ENCODE measurements at places on chromosomes 6 and 20. TPM values are rescaled to one million over a fixed set of nuclear protein-coding genes. Genes with fewer than 3 reads are reported as not detected.

- DNase-seq: peak; percentile 64
Measured at GRCh38 chr6:101083533-101084175, 202.5 kb upstream of the ASCC3 start.

DNA sequence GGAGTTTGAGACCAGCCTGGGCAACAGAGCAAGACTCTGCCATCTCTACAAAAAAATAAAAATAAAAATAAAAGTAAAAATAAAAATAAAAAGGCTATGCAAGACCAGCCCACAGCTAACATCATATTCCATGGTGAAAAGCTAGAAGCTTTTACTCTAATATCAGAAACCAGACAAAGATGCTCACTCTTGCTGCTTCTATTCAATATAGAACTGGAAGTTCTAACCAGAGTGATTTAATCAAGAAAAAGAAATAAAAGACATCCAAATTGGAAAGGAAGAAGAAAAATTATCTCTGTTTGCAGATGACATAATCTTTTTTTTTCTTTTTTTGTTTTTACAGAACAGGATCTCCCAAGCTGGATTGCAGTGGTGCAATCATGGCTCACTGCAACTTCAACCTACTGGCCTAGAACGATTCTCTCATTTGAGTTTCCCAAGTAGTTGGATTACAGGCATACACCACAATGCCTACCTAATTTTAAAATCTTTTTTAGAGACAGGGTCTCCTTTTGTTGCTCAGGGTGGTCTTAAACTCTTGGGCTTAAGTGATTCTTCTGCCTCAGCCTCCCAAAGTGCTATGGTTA lies 100.7 kb upstream of the JAG1 start:
- DNase-seq: no peak

GRCh38 chr6:4580361-4580760 lies 195.8 kb upstream of the CDYL start:
- no peak for DNase-seq

- DNase-seq: no peak
Measured at GRCh38 chr20:61968932-61969331, 96.7 kb downstream of the TAF4 start.

DNA sequence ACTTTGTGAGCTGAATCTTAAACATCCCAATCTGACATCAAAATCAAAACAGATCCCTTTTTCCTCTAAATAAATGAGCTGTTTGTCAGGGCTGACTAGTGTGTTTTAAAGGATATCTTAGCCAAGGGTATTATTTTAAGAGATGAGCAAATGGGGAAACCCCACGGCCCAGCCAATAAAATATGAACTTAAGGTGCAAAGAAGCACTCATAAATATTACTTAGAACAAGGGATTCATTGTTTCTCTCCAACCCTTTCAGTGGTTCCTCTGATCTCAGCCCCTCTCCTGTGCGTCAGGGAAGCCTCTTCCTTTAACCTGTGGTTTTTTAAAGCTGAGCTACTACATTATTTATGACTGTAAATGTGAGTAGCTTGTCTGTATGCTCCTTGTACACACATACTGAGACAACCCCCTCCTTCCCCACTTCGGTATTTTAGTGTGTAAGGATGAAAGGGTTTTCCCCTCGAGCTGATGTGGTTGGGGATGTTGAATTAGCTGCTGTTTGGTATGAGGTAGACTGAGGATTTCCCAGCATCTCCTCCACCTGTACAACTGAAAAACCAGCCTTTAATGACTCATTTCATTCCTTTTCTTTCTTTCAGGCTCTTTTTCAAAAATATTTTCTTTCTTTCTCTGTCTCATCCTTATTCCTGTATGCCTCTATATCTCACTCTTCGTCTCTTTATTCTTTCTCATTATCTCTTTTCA lies 6.5 kb downstream of the BMP5 start:
- DNase-seq: no peak

GRCh38 chr6:167855825-167856425 lies 29.2 kb downstream of the AFDN start:
- peak; percentile 93 for DNase-seq

DNA sequence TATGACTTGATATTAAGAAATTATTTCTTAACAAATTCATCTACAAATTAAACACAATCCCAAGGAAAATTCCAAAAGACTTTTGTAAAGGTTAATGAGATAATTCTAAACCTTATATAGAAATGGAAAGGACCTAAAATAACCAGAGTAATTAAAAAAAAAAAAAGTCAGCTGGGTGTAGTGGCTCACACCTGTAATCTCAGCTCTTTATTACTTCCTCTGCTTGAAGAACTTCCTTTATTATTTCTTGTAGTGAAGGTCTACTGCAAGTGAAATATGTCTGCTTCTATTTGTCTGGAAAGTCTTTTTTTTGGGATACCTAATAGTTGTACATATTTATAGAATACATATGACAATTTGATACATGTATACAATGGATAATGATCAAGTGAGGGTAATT lies 20.2 kb upstream of the BLCAP start:
- no peak for DNase-seq

- DNase-seq: no peak
Measured at GRCh38 chr6:2135401-2135800, 110.0 kb downstream of the GMDS start.

DNA sequence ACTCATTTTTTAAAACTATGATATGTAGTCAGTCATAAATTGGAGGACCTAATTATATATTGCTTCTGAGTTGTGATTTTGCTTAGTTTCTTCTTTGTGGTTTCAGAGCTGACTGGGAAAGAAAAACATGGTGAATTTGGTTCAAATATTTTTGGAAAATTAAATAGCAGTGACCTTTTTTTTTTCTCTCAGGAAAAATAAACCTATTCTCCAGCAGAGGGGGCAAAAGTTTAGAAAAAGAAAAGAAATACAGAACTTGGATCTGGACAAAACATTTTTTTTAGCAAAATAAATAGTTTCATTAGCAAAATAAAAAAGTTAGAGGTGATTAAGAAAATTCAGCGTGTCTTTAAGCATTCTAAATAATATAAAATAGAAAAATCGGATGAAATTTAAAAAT lies 10.2 kb downstream of the COL10A1 start:
- peak; percentile 31 for DNase-seq

GRCh38 chr6:14727494-14728395 lies 518.1 kb upstream of the JARID2 start:
- no peak for DNase-seq

GRCh38 chr6:81734081-81734480 lies 18.4 kb downstream of the TENT5A start:
- DNase-seq: no peak

- DNase-seq: peak; percentile 78
Measured at GRCh38 chr6:145929037-145929633, 35.0 kb downstream of the SHPRH start.

DNA sequence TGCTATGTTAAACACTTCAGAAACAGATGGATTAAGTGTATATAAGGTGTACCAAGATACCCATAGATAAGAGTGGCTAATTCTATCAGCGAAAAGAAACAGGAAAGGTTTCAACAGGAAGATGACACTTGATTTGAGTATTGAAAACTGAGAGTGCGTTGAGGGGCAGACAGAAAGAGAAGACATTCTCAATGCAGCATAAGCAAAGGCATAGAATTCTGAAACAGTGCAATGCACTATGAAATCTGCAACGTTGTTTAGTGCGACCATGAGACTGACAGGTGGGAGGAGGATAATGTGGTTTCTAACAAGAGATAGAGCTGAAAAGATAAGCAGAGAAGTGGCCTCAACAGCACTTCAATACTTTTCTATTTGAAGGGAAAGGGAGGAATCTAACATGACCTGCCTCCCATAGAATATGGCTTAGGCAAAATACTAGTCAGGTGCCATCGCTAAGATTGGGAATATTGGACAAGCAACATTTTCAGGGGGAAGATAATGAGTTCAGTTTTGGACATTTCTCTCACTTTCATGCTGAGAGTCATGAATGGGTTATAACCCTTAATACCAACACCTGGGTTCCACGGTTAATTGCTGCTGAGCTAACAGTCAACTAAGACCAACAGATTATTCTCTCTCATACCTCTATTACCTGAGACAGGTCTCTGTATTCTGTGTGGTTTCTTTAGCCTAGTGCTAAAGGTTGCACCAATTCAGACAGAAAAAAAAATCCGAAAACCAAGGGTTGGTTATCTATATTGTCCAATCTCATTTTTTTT lies 312.9 kb upstream of the ARID1B start:
- no peak for DNase-seq

DNA sequence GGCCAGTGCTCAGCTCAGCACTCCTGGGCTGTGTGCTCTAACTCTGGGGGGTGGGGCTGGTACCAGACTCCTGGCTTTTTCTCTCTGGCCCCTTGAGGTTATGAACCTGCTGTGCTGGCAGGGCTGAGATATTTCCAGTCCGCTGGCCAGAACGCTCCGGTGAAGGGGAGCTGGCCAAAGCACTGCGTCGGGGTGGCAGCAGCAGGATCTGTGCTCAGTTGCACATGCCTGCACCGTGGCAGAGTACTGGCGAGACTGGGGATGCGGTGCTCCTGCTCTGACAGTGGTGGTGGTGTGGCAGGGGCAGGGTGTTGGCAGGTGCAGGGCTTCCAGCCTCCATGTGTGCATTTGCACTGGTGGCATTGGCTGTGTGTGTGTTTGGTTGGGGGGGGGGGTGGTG lies 374.4 kb downstream of the PHF3 start:
- DNase-seq: no peak

GRCh38 chr6:11309947-11310665 lies 77.6 kb upstream of the NEDD9 start:
- DNase-seq: no peak

- DNase-seq: peak; percentile 14
Measured at GRCh38 chr20:46128310-46129151, 10.4 kb downstream of the CD40 start.

DNA sequence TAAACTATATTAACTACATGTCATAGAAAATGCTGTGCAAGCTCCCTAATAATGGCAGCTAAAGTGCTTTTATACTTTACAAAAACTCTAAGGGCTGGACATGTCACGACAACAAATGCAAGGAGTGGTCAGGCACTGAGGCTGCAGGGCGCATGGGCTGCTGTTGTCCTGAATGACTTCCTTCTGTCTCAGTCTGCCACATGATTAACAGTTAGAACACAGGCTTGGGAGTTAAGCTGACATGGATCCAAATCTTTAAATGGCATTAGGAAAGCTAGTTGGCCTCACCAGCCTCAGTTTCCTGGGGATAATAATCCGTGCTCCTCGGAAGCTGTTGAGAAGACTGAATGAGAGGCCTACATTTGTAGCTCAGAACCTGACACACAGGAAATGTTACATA lies 57.4 kb downstream of the PREP start:
- no peak for DNase-seq

DNA sequence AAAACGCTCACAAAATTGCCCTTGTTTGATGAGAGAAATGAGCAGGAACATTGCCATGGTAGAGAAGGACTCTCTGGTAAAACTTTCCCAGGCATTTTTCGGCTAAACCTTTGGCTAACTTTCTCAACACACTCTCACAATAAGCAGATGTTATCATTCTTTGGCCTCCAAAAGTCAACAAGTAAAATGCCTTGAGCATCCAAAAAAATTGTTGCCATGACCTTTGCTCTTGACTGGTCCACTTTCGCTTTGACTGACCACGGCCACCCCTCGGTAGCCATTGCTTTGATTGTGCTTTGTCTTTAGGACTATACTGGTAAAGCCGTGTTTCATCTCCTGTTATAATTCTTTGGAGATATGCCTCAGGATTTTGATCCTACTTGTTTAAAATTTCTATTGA lies 41.1 kb upstream of the PREP start:
- DNase-seq: no peak

GRCh38 chr6:37131104-37131959 lies 38.6 kb upstream of the PIM1 start:
- DNase-seq: peak; percentile 34

- peak; percentile 86 for DNase-seq
Measured at GRCh38 chr20:45878076-45878761, 2.8 kb upstream of the ZSWIM1 start.

GRCh38 chr6:35780719-35781118 lies at the start of gene CLPSL1:
Gene CLPSL1, plus strand, starts transcription at chr6:35781019. Its CDS starts 92 bp downstream, at chr6:35781111.
- DNase-seq: no peak

DNA sequence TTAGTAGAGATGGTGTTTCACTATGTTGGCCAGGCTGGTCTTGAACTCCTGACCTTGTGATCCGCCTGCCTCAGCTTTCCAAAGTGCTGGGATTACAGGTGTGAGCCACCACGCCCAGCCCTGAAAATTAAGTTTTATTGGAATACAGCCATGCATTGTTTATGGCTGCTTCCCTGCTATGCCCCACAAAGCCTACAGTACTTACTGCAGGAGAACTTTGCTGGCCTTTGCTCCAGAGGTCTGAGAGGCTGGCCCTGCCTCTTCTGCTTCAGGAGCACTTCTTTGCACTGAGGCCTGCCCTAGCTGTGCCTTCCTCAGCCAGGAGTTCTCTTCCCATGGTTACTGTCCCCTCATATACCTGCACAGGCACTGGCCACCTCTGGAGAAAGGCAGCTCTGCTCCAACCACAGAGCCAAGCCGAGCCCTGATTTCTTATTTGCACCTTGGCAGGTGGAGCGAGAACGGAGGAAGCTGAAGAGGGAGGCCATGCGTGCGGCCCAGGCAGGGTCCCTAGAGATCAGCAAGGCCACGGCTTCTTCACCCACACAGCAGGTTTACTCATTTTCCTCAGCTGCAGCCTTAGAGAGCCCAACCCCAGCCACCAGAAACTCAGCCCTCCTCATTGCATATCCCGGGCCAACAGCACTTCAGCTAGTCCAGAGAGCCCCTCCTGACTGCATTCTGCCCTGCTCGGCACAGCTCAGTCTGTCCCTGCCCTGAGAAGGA lies 20.8 kb downstream of the C20orf173 start:
- no peak for DNase-seq

- no peak for DNase-seq
Measured at GRCh38 chr6:164133095-164133494, 718.6 kb downstream of the QKI start.

DNA sequence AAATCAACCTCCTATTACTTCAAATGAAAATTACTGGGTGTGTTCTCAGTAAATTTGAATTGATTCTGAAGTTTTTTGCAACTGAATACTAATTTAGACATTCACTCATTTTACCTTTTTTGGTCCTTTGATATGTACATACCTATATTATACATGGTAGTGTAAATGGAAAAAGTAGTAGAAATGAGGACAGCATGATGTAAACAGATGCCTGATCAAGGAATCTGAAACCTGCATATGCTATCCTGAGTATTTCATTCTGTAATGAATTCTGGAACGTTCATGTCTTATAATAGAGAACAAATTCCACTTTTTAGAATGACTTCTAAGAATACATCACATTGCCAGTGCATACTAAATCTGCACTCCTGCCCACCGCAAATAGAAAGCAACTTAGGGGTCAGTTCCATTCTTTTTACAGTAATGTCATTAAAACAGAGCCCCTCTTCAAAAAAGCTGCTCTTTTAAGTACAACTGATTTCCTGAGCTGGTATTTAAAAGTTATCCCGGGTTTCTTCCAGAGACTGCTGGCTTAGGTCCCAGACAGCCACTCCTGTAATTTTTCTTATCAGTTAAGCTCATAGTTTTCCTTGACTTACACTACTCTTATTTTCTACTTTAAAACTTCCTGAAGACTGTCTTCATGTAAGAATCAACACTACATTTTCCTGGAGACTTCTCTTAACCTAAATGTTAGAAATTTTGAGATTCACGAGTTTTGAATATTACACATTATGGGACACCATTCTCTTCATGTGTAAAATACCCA lies 48.4 kb downstream of the MAP3K7 start:
- peak; percentile 77 for DNase-seq

The HLA-DQB1 gene
- not detected for total RNA-seq

The PLA2G7 gene
- total RNA-seq: not detected

The EGFL8 gene
- 0.16 TPM for total RNA-seq

The MRAP2 gene
- total RNA-seq: 0.33 TPM

The POM121L2 gene
- total RNA-seq: not detected

The MUC21 gene
- total RNA-seq: not detected

The SSTR4 gene
- not detected for total RNA-seq

The MUCL3 gene
- total RNA-seq: under 0.01 TPM

The ELOVL4 gene
- 6.4 TPM for total RNA-seq

Measured in fibroblast of the aortic adventitia (primary cell).